COR-L47 (cell line): ENCODE measurements at places on chromosomes 1 and 21.

- peak; percentile 3 for DNase-seq
These were observed 295.0 kb downstream of the OMA1 start for GRCh38 chr1:58251430-58252073.

DNA sequence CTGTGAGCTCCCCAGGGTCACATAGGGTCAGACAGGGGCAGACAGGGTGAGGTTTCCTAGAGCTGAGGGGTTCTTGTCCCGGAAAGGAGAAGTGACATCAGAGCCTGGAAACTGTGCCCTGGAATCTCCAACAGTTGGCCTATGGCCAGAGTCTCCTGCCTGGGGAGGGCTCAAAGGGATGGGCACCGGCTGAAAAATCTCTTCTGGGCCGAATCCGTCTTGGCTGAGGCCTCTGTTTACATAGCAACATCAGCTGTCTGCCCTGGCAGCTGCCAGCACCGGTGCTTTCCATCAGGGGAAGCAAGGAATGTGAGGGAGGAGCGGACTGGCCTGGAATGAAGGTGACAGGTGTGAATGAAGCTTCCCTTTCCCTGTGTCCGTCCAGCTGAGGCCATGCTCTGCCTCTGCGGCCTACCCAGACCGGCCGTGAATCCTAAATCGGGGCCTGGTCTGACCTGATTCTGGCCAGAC is 30.7 kb downstream of the VASH2 start:
- DNase-seq, result peak; percentile 57

- no peak for DNase-seq
These were observed 116.3 kb upstream of the SOD1 start for GRCh38 chr21:31543191-31543590.

- peak; percentile 50 for DNase-seq
These were observed 30.3 kb upstream of the PLA2G2C start for GRCh38 chr1:20216574-20216973.

DNA sequence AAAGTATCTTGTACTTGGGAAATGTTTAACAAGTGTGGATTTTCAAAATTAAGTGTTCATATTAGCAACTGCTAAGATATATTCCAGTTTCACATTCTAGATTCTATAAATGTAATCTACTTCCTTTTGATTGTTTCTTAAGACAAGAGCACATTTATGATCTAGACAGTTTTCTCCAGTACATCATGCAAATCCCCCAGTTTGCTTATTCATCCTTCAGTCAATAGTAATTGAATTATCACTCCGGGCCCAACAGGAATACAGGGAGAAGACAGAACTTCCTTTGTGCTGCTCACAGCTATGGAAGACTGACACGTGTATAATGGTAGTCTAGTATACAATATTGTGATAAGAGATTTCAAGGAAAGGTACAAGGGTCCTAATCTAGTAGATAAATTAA is 14.5 kb downstream of the PLA2G4A start:
- DNase-seq, result no peak
